ENCODE measurements at places on chromosomes 5 and 9.

GRCh38 chr5:31113666-31114350 is 79.7 kb upstream of the CDH6 start:
- no peak for DNase-seq

DNA sequence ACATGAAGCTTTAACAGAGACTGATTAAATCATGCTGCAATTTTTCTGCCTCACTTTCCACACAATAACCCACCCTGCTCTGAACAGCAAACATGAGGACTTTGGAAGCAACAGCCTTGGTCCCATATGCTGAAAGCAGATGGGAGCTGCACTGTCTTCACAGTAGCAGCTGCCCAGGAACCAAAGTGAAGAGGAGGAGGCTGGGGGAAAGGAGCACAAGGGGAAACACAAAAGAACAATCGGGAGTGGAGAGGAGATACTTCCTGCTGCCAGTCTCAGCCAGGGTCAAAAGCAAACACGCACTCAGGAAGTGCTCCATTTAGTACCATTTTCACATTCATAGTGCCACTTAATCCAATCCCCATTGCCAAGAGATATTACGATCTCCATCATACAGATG is 183.3 kb upstream of the PUM3 start:
- peak; percentile 64 for DNase-seq

DNA sequence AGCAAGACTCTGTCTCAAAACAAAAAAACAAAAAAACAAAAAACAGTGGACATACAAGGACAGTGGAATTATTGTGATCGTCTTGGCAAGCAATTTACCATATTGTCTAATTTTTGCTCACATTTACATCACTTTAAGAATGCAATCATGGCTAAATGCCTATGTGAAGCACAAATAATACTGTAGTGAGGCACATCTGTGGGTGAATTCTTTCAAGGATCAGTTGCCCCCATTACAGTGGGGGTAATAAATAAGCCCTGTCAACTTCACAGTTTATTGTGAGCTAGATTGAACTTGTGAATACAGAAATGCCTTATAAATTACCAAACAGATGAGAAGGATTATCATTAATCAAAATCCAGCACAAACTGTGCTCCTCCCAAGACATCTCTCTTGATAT is 150.2 kb upstream of the PAPPA start:
- no peak for DNase-seq

DNA sequence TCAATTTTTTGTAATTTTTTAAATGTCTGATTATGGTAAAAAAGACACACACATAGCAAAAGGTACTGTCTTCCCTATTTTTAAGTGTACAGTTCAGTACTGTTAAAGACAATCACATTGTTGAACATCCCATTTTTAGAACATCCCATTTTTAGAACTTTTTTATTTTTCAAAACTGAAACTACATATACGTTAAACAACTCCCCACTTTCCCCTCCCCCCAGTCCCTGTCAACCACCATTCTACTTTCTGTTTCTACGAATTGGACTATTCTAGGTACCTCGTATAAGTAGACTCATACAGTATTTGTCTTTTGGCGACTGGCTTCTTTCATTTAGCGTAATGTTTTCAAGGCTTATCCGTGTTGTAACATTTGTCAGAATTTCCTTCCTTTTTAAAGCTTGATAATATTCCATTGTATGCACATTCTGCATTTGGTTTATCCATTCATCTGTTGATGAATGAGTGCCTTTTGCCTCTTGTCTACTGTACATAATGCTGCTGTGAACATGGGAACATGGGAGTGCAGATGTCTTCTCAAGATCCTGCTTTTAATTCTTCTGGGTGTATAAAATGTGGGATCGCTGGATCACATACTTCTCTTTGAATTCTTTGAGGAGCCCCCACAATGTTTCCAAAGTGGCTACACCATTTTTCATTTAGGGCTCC is 154.0 kb downstream of the PIK3R1 start:
- DNase-seq, result no peak

GRCh38 chr9:121494192-121494591 is 5.5 kb downstream of the GGTA1 start:
- DNase-seq, result no peak

GRCh38 chr9:69279084-69279731 is 45.8 kb upstream of the ENTREP1 start:
- DNase-seq, result no peak

DNA sequence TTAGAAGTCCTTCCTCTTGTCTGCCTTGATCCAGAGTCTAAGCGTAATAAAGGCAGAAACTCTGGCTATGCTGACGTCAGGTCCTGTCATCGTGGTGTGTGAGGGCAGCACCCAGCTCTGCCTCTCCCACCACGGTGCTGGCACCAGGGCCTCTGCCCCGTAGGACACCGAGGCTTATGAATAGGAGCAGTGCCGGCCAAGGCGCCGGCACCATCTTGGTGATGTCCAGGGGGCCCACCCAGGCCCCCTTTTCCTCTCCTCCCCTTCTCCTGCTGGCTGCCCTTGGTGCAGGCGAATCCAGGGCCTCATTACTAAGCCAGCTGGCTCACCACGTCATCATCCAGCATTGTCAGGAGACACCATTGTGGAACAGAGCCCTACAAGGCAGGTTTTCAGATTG is 252.3 kb downstream of the FANCC start:
- DNase-seq, result no peak

DNA sequence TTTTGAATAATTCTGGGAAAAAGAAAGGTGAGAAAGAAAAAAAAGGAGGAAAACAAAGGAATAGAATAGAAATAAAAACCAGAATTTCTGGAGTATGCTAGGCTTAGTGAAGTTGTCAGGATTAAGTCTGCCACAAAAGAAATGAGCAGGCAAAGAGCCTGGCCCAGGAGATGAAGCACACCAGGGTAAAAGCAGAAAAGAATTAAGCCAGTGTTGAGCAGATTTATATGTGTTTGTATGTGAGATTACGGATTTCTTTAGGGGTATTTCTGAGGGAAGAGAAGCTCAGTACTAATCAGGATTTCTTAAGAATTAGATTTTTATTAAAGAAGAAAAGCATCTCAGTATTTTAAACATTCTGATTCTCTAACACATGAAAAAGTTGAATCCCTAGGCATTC is 74.5 kb downstream of the MRPS27 start:
- DNase-seq, result no peak

DNA sequence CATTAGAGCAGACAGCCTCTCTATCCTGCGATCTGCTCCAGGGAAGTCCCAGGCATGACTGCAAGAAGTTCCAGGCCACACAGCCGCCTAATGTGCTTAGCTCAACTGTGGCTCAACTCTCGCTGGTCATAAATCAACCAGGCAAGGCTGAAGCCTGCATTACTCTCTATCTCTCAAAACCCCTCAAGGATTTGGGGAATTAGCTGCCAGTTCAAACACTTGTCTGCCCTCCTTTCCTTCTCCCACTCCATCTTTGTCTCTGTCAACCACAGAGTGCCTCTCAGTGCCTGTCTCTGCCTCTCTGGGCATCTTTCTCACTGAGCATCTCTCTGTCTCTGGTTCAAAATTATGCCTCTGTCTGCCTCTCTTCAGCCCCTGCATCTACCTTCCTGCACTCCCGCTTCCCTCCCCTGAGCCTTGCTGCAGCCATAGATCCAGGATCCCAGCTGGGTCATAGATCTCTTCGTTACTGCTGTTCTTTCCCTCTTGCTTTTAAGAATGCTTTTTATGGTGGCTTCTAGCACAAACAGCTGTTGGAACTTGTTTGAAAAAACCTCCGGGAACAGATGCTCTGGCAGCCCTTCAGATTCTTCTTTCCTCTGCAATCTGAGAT is 27.9 kb upstream of the GALNT10 start:
- DNase-seq, result peak; percentile 31

DNA sequence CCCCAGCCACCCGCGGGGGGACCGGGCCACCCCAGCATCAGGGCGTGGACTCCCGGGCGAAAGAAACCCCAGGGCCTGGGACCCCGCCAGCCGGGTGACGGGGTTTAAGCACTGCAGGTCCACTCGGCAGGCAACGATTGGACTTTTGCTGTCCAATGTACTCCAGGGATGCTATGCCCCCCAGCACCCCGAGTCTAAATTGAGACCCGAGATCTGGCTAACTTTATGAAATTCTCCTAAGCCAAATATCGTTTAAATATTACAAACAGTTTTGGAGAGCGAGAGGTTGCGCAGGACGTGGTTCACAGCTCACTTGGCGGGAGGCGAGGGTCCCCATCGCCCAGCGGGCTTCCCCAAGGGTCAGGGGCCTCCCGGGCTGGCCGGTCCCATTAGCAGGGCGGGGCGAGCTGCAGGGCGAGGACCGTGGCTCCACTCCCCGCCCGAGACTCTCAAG is 384 bp upstream of the MRPS2 start:
- DNase-seq, result no peak

DNA sequence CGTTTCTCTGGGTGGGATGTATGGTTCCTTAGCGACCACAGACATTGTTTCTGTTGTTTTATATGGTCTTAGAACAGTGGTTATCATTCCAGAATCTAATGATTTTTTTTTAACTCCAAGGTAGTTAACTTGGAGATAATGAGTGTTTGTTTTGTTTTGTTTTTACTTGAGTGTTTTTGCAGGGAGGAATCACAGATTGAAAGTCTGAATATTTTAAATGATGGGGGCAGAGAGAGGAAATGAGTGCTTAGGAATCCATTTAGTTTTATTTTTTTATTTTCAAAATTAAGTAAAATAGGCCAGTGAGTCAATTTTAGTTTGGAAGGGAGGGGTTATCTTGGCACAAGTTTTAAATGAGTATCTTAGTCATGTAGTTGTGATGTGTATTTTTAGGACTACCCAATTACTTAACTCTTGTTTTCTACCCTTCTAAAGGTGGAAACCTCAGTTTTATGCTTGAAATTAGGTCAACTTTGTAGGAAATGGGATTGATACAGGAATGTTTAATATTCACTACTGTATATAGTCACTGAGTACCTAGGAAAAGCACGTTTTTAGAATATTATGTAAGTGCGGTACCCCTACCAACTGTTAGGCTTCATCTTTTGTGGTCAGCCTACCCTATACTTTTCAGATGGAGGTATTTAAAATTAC is 2.0 kb downstream of the UBE2R2 start:
- DNase-seq, result no peak

DNA sequence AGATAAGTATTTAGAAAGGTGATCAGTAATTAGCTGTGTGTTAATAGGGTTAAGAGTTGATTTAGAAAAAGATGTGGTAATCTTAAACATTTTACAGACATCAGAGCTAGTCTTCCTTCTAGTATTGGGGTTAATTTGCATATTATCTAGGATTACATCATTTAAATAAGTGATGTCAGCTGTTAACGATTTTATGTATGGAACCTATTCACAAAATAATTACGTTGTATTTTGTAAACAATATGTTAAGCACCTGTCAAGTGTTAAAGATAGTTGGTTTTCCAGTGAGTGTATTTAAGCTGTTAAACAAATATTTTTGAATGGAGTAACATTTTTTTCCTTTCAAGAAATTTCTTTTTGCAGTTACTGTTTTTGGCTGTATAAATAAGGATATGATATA is 2.2 kb downstream of the DCP2 start:
- no peak for DNase-seq

GRCh38 chr5:157714596-157714864 is 16.7 kb upstream of the THG1L start:
- DNase-seq, result no peak

- DNase-seq, result no peak
Measured at GRCh38 chr9:102506406-102506805, 488.7 kb upstream of the CYLC2 start.

DNA sequence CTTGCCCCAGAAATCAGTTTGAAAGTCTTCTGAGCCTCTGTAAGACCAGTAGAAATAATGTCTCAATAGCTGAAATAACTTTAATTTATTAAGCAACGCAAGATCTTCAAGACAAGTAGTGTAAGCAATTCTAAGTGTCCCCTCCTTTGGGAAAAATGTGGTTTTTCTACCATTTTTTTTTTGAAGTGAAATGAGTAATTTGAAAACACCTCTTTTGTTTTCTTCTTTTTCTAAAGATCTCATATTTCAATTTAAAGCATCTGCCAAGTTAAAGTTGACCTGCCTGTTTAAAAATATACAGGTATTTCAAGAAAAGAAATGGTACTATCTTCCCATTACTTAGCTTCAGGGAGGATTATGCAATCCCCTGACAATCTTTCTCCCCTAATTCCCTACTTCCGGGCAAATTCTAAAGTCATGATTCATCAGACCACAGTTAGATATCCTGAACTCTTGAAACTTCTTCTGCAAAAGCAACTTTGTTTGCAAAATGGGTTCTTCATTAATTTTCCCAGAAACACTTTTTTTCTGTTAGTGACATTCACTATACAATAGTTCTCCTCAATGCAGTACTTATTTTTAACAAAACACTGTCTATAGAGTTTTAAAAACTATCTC is 7.8 kb upstream of the ANXA1 start:
- no peak for DNase-seq

- no peak for DNase-seq
Measured at GRCh38 chr5:20287640-20288039, 299.6 kb upstream of the CDH18 start.

DNA sequence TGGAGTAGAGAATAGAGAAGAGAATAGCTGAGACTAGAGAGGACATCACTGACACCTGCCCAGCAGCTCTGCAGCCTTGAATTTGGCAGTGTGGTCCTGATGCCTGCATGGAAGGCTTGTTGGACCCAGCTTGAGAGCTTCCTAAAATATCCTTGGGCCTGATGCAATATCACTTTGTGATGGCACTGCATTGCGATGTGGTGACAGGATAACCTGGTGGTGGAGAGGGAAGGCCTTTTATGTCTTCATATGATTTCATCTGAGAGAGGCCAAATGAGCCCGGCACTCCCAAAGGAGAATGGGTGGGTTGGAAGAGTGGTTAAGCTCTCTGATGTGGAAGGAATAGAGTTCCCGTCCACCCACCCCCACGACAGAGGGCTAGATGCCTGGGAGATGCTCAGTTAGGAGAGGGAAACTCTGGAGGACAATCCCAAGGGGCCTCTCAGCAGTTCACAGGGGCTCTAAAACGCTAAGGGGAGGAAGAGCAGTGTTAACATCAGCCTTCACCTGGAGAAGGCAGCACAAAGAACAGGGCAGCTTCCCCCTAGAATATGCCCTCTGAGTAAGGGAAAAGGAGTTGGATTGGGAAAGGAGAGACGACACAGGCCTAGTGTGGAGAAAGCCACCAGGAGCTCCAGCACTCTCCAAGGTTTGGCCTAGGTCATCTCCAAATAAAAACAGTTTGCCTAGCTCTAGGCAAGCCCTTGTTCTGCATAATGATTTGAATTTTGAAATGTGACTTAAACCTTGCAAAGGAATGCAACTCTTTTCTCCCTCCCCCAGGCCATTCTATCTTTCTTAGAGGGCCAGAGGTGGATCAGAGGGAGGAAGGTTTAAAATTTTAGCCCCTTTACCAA is 99.8 kb upstream of the SSBP2 start:
- DNase-seq, result no peak

DNA sequence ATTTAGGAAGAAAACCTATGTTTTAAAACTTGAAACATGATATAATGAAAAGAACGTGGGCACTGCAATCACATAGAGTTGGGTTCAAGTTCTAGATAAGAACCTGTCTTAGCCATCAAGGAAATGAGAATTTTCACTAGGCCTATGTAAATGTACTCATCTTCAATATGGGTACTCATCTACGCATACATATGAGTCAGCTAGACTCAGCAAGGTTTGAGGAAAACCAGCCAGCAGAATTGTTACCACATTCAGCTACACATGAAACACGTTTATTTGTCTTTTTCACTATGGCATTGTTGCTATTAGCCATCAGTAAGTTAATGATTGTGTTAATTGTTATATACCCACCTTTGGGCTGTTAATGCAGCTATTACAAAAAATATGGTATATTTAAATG is 146.3 kb downstream of the CHSY3 start:
- DNase-seq, result no peak

- no peak for DNase-seq
Measured at GRCh38 chr9:27408482-27408881, 111.5 kb upstream of the EQTN start.

GRCh38 chr5:68547622-68548021 is 332.1 kb downstream of the PIK3R1 start:
- DNase-seq, result no peak
